ENCODE measurements at places on chromosomes 2 and 18.

DNA sequence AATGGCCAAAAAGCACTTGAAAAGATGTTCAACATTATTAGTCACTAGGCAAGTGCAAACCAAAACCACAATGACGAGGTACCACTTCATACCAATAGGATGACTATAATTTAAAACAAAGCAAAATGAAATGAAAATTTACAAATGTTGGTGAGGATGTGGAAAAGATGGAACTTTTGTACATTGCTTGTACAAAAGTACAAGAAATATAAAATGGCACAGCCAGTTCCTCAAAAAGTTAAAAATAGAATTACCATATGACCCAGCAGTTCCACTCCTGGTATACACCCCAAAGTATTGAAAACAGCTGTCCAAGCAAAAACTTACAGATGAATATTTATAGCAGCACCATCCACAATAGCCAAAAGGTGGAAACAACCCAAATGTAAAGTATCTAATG lies 107.8 kb upstream of the XPO1 start:
- no peak for DNase-seq

GRCh38 chr2:106953779-106954178 lies 67.8 kb upstream of the ST6GAL2 start:
- no peak for DNase-seq

DNA sequence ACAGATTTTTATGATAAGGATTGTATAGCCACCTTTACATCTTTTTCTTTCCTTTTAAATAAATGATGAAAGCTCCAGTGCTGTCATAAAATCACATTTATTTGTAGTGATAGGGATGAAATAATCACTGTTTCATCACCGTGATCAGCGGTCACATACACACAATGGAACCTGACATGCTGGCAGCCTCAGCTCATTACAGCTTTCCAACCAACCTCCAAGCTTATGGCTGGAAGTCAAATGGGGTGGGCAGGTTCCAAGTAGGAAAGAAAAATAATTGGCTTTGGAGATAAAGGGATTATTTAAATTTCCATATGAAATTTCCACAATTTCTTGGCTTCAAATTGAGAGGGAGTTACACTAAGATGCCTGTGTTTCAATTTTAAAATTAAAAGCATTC lies 251.3 kb downstream of the PLCL1 start:
- no peak for DNase-seq

DNA sequence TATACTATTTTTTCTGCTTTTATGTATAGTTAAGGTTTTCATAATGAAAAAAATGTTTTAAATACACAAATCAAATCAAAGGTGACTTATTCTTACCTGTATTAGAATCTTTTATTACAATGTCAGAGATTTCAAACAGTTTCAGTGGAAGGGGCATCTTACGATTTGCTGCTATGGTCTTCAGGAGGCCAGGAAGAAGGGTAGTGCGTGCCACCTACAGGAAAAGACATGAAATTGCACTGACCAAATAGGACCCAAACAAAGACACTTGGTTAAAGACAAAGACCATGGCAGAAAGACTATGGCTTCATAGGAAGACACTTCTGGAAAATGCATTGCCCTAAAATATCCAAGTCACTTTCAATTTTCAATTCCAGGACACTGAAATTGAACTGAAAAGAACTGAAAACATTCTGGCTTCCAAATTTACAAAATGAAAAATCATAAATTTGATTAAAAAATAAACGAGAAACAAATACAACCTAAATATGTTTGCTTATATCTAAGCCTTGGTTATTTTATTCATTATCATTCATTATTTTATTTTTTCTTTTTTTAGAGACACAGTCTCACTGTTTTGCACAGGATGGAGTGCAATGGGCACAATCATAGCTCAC lies 42.1 kb downstream of the FARSB start:
- DNase-seq = peak; percentile 69

DNA sequence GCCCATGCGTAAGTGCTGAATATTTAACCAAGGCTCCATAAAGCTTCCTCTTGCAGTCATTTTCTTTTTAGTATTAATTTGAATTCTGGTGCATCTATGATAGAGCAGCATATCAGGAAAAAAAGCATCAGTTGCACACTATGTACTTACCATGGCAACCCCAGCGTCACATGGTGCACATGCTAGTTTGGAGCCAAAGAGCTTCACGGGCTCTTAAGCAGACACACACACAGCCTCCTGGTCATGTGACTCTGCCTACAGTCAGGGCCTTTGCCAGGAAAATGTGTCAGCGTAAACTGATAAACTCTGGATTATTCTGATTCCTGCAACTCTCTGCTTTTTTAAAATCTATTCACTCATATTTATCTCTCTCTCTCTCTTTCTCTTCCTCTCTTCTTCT lies 30.2 kb downstream of the NYAP2 start:
- no peak for DNase-seq

DNA sequence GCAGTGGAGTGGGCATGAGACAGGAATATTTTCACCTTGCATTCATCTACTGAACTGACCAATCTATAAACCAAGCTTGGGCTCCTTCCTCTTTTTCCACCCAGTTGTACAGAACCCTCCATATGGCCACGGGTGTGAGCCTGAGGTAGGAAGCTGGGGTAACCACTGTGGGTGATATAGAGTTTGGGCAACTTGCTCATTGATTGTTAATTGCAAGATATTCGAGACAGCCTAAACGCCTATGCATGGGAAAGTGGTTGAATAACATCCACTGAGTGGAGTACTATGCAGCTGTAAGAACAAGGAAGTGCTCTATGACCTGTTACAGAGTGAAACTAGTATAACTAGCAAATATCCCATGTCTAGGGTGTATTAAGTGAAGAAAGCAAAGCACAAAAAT lies 7.3 kb upstream of the VAPA start:
- DNase-seq = no peak

GRCh38 chr2:81648806-81649205 lies 1344.3 kb upstream of the LRRTM1 start:
- no peak for DNase-seq

GRCh38 chr18:2919600-2919999 lies 72.8 kb downstream of the EMILIN2 start:
- no peak for DNase-seq

DNA sequence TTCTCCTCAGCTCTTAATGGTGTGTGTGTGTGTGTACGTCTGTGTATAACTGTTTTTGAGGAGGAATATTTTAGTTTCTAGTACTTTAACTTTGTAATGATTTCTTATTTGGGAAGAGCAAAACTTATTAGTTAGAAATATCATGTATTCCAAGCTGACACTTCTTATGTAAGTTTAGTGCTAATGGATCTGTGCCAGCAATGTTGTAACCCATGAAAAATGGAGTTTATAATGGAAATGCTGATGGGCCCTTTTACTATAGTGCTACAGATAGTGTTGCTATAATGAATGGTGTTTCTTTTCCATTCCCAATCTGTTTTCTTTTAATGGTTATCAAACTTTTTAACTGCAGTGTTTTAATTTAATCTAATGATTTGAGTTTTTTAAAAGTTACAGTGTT lies 49.8 kb upstream of the OTX1 start:
- no peak for DNase-seq

DNA sequence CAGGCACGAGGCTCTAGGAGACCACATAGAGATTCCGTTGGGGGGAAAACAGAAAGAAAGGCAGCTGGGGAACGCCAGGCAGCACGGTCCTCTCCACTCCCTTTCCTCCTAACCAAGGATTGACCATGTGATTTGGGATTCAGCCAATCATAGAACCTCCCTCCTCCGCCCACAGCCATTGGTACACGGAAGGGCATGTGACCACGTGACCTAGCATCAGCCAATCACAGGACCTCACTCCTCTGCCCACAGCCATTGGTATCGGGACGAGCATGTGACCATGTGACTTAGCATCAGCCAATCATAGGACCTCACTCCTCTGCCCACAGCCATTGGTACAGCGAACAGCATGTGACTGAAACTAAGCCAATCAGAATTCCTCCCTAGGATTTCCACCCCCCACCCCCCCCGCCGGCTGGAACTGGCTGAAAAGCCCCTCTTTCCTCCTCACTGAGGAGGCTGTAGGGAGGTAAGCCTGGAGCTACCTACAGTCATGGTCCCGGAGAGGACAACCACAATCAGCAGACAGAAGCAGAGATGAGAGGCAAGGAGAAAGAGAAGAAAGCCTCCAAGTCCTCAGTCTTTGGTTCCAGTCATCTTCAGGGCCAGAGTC lies 7.6 kb downstream of the SERPINE2 start:
- DNase-seq = no peak

DNA sequence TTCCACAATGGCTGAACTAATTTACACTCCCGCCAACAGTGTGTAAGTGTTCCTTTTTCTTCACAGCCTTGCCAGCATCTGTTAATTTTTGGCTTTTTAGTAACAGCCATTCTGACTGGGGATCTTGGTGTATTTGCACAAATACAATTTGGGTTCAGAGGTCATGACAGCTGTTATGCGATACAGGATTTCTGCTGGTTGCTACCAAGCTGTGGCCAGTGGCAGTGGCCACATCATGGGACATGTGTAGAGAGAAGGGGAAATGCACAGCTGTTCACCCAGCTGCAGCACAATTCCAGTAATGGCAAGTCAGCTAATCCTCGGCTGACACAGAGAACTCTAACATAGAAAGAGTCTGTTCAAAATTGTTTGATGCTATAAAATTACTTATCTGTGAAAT lies 21.0 kb upstream of the SELENOI start:
- DNase-seq = no peak

DNA sequence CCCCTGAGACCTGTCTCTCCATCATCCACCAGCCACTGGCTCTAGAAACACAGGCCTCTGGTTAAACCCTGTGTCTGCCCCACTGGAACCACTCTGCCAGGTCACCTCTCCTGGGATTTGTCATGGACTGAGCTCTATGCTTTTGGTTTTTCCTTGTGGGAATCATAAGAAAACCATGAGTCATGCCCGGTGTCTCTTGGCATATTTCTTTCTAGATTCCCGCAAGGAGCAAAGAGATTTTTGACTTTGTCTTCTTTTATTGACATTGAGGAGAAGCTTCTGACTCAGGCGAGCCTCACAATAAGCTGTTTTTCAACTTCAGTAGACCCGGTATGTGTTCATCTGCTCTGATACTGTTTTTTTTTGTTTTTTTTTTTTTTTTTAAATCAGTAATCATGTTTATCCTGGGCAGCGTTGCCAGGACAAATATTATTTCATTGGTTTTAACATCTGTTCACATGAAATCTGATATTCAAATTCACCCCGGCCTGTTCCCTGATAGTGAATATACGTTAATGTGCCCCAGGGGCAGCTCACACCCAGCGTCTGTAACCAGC lies 207.1 kb downstream of the ACKR3 start:
- no peak for DNase-seq

DNA sequence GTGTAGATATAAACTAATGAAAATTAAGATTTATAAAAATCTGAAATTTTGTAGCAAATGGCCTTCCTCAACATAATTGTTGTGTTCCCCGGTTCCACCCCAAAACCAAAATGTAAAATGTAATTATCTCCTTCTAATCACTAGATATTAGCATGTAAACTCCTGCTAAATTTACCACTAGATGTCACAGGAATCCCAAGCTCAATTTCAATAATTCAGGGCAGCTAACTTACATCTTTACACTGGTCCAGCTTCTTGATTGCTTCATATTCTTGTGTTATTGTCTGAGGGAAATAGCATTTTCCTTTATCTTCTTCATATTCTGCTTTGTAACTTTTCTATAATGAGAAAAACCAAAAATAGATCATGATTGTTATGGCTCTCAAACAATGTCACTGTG lies 42.6 kb downstream of the NEB start:
- DNase-seq = no peak

GRCh38 chr2:196415384-196415783 lies 224.1 kb upstream of the CCDC150 start:
- DNase-seq = no peak

GRCh38 chr2:133765658-133766057 lies 197.4 kb upstream of the NCKAP5 start:
- no peak for DNase-seq

GRCh38 chr2:156320486-156321098 lies 11.9 kb downstream of the NR4A2 start:
- no peak for DNase-seq

GRCh38 chr2:227821043-227821942 lies 7.7 kb downstream of the CCL20 start:
- no peak for DNase-seq

DNA sequence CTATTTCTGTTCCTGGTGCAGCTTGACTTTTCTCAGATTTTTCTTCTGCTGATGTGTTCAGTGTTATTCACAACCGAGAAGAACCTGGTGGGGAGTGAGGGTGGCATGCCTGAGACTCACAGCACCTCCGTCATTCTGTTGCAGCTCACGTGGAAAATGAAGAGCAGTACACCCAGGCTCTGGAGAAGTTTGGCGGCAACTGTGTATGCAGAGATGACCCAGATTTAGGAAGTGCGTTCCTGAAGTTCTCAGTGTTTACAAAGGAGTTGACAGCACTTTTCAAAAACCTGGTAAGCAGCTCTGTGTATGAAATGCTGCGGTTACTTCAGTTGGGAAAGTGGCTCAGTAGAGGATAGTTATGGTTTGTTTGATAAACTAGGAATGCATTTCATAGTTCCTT lies 90.5 kb downstream of the ASAP2 start:
- no peak for DNase-seq

- DNase-seq = no peak
These were observed 20.2 kb downstream of the CXCR2 start for GRCh38 chr2:218146056-218146455.

- DNase-seq = no peak
These were observed 477.7 kb upstream of the HS6ST1 start for GRCh38 chr2:128796321-128796720.

DNA sequence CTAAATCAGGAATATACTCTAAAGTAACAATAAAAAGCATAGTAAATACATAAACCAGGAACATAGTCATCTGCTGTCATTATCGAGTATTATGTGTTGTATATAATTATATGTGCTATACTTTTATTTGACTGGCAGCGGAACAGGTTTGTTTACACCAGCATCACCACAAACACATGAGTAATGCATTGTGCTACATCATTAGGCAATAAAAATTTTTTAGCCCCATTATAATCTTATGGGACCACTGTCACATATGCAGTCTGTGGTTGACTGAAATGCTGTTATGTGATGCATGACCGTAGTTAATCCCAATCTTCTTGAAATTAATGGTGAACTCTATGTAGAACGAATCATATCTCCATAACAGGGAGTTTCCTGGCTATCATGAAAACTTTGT lies 136.7 kb upstream of the ZFP36L2 start:
- no peak for DNase-seq

DNA sequence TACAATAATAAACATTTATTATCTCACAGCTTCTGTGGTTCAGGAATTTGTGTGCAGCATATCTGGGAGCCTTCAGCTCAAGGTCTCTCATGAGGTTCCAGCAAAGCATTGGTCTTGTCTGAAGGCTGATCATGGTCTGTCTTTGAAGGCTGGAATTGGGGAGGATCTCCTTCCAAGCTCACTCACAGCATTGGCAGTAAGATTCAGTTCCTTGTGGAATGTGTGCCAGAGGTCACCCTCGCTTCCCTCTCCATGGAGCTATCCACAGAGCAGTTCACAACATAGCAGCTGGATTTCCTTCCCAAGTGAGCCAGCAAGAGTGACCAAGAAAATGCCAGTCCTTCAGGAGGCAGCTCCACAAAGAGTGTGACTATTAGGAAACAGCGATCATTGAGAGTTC lies 202.2 kb upstream of the ST6GAL2 start:
- no peak for DNase-seq

GRCh38 chr2:152418688-152419087 lies 83.7 kb downstream of the FMNL2 start:
- no peak for DNase-seq

Measured in HEK293T (cell line).